ENCODE measurements at places on chromosomes 5 and 9.

GRCh38 chr9:5305741-5306140 is 1.2 kb upstream of the RLN2 start:
- no peak for DNase-seq

DNA sequence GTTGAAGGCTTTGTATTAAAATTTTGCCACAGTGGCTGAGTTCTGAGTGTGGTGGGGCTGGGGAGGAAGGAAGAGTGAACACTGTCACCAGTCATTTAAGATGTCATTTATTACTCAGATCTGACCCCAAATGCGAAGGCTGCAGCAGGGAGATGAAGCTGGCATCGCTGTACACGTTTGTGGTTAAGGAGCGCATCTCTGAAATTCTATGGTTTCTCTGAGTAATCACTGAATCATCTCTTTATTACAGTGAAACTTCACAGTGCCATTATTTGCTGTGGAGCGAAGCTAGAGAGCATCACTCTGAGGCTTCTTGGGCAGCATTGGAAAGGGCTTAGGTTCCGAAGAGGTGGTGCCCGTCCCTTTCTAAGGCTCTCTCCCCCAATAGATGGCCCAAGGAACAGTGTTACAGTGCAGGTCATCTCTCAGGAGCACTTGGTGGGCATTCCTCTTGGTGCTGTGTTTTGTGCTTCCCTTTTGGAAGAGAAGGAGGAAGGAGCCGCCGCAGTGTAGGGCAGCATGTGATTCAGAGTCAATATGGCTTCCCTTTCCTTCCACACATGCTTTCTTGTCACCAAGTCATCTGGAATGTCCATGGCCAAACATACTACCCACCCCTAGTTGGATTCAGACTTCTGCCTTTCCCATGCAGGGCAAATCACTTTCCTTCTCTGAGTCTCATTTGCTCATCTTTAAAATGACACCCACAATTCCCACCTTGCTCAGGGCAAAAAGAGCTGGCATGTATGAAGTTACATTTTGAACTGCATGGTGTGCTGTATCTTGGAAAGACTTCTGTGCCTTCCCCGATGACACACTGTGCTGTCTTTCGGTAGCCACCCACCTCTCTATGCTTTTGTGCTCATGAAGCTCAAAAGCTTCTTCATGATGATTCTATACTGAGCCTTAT is 9.3 kb upstream of the TEX48 start:
- DNase-seq: no peak

DNA sequence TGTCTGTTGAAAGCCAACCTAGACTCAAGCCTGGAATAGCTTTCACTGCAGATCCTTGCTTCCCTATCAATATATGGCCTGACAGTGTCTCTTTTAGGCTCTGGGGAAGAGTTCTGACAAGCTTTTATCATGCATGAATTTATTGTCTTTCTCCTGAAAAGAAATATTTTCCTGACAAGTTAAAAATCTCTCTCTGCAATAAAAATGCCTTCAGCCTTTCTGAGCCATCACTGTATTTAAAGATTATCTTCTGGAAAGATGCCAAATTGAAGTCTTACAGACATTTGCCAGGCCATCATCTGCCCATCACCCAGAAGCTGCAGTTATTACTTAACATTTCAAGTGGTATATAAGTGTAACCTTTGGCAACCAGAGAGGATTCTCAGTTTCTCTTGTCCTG is 88.1 kb upstream of the HTR1A start:
- no peak for DNase-seq

- DNase-seq: no peak
Observed at GRCh38 chr5:124872615-124873014, 126.2 kb upstream of the ZNF608 start.

GRCh38 chr5:65144136-65144871 is 337.4 kb downstream of the ADAMTS6 start:
- DNase-seq: no peak

- DNase-seq: no peak
Observed at GRCh38 chr5:109848130-109848529, 158.4 kb downstream of the MAN2A1 start.

DNA sequence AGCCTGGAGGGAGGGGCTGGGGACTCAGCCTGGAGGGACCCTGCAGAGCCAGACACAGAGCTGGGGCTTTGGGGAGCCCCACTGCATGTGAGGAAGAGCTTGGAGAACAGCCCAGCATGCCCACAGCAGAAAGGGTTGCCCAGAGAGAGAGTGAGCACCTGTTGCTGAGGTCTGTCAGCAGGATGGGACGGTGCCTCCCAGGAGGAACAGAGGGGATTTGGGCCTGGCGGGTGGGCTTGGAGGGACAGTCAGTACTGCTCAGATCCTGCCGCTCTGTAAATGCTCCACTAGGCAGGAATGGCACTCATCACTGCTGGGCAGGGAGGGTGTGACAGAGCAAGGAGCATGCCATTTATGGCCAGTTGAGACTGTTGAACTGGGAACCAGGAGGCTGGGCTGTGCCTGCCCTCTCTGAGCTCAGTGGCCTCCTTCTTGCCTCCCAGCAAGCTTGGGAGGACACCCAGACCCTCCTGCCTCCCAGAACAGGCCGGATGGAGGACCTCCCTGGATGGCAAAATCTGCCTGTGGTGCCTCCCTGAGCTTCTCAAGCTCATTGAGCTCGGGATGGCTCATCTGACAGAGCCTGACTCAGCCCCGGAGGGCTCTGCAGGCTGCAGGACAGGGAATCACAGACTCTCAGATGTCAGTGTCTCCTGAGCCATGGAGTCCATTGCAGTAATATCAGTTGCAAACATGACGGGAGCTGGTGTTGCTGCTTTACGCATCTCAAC is 786 bp upstream of the HRCT1 start:
- DNase-seq: no peak

GRCh38 chr5:157471709-157472108 is 11.7 kb downstream of the NIPAL4 start:
- DNase-seq: no peak

DNA sequence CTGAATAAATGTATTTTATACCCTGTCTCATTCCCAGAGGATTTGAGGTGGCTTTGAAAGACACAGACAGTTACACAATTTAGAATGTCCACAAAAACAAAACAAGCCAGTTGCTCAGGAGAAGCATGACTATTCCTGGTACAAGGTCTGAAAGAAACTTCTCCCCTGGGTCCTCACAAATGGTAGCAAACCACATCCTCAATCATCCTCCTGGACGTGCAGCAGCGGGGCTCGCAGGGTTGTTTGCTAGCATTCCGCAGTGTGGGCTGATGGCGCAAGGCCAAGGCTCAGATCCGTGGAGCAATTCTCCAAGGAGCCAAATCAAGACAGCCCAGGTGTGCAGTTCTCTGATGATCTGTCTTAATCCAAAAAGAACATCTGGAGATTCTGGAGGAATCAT is 210.3 kb downstream of the ACTL7B start:
- DNase-seq: no peak

DNA sequence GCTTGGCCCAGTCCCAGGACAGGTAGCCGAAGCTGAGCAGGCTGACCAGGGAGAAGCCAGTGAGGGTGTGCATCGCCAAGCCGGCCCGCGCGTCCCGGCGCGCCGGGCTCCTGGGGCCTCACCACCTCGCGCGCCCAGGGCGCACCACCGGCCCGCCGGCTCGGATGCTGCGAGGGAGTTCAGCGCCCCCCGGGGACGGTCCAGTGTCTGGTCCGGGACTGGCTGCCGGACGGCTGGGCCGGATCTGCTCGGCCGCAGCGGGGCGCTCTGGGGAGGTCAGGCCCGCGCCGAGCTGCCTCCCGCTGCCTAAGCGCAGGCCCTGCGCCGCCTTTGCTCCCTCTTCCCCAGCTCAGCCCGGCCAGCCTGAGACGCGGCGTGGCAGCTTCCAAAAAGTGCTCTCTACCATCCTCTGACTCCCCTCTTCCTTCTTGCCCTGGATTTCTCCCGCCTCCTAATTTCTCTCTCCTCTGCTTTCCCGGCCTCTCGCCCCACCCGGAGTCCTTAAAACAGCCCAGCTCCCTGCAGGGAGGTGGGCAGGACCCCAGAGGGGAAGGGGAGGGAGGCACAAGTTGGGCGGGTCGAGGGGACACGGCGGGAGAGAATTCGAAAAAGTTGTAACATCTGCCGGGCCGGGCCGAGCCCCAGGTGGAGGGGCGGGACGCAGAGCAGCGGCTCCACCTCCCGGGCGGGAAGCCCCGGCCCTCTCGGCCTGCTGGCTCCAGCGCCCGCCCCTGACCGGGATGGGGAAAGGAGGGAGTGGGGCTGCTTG is at the start of gene ARSI:
TSS of gene ARSI (minus strand) at position 605 of the 769 bp plus-strand sequence. CDS start at position 73, 532 bp downstream.
- no peak for DNase-seq

GRCh38 chr9:91285729-91286353 is 75.9 kb downstream of the AUH start:
- no peak for DNase-seq

DNA sequence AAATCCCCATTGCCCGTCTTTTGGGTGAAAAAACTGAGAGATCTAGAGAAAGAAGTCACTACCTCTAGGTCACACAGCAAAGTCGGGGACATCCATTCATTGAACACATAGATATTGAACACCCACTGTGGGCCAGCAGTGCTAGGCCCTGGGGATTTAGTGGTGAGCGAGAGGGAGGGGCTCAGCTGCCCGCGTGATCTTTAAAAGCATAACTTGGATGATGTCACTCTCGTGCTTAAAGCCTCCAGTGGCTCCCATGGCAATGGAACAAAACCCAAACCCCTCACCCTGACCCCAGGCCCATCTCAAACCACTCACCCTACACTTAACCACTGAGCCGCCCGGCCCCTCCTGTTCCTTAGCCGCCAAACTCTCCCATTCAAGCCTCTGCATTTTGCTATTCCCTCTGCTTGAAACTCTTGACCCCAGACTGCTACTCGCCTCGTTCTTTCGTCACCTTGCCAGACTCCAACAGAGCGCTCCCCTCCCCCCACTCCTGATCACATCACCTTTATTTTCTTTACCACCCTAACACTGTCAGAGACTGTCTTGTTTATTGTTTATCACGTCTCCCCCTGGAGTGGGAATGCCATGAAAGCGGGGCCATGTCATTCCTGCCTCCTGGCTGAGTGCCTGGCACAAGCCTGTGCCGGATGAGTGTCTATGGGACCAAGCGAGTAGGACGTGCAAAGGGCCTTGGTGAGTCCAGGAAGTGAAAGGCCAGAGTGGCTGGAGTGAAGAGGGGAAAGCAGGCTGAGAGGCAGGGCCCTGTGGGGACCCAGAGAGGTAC is 710 bp upstream of the PIP5KL1 start:
- no peak for DNase-seq

- no peak for DNase-seq
Observed at GRCh38 chr9:110048976-110049698, 158.8 kb downstream of the C9orf152 start.

- no peak for DNase-seq
Observed at GRCh38 chr5:42837601-42838000, 25.9 kb upstream of the SELENOP start.

GRCh38 chr9:107983181-107983603 is 493.6 kb upstream of the KLF4 start:
- no peak for DNase-seq

DNA sequence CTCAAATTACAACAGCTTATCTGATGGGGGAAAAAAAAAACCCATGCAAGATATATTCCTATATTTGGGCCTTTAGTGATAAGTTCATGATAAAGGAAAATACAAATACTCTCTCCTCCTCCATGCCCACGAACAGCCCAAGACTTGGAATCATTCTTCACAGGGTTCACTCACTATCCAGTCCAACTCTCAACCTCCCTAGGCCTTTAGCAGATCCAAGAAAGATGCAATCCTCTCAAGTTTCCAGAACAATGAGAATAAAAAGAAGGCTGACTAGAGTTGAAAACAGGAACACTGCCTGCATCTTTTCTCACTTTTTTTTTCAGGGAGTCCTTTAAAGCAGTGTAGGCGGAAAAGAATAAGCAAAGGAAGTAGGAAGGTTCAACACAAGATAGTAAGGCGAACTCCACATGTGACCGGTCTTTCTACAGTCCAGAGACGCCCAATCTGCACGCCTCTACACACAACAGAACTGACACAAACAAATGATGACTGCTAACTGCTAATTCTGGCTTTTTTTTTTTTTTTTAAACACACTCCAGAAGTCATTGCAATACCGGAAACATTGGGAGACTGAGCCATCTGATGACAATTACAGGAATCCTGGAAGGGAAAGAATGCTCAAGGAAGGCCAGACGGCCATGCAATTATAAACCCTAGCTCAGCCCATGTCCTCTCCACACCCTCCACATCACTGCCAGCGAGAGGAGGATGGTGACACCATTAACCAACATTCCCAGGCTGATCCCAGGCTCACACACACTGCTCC is 75.4 kb downstream of the BNC2 start:
- DNase-seq: no peak

DNA sequence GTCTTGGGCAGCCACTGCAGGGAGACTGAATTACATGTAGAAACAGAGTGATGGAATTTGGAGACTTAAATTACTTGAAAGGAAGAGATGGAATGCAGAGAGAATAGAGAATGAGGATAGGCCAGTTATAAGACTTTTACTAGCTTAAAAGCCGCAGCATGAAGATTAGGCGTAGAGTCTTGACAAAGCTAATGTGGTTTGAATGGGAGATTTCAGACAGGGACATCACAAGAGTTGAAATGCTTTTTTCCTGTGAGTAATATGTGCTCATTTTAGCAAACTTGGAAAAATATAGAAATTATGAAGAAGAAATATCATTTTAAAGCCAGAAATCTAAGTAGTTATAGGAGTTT is 7.5 kb downstream of the CENPP start:
- no peak for DNase-seq

- DNase-seq: no peak
Observed at GRCh38 chr5:103674251-103674650, 111.7 kb upstream of the NUDT12 start.

GRCh38 chr9:134945509-134946275 is 28.0 kb upstream of the FCN1 start:
- DNase-seq: no peak

- no peak for DNase-seq
Observed at GRCh38 chr5:115551415-115551814, 6.8 kb upstream of the FEM1C start.

GRCh38 chr9:82101475-82101874 is 112.9 kb downstream of the SPATA31D1 start:
- DNase-seq: no peak

DNA sequence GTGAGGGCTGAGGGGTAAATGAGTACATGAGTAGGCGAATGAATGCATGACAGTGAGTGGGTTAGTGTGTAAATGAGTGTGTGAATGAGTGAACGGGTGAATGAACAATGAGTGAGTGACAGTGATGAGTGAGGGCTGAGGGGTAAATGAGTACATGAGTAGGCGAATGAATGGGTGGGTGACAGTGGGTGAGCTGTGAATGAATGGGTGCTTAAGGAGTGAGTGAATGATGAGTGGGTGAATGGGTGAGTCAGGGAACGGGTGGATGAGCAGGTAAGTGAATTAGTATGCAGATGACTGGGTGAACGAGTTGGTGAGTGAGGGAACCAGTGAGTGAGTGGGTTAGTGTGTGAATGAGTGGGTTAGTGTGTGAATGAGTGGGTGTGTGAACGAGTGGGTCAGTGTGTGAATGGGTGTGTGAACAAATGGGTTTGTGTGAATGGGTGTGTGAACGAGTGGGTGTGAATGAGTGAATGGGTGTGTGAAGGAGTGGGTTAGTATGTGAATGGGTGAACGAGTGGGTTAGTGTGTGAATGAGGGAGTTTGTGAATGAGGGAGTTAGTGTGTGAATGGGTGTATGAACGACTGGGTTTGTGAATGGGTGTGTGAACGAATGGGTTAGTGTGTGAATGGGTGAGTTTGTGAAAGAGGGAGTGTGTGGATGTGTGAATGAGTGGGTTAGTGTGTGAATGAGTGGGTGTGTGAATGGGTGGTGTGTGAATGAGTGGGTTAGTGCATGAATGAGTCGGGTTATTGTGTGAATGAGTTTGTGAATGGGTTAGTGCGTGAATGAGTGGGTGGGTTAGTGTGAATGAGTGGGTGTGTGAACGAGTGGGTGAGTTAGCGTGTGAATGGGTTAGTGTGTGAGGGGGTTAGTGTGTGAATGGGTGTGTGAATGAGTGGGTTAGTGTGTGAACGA is 32.9 kb downstream of the NKD2 start:
- no peak for DNase-seq

All from GM19239 (cell line).